Renal pelvis (tissue), 12 donors: ENCODE measurements at places on chromosomes 2 and 18.

DNA sequence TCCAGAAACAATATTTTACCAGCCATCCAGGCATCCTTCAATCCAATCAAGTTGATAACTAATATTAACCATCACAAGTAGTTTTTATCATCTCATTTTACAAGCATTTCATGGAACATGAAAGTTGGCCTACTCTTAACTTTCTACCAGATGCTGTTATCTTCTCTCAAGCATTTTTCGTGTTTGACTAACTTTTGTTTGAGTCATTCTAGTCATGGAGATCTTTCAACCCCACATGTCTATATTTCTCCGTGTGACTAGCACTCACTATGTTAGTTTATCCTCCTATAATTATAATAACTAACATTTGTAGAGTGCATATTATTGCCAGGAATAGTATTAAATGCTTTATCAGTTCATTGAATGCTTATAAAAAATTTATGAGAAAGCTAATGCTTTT lies 307.0 kb upstream of the CWC22 start:
- DNase-seq = no peak

- DNase-seq = no peak
Measured at GRCh38 chr2:100852999-100853908, 33.3 kb downstream of the NPAS2 start.

DNA sequence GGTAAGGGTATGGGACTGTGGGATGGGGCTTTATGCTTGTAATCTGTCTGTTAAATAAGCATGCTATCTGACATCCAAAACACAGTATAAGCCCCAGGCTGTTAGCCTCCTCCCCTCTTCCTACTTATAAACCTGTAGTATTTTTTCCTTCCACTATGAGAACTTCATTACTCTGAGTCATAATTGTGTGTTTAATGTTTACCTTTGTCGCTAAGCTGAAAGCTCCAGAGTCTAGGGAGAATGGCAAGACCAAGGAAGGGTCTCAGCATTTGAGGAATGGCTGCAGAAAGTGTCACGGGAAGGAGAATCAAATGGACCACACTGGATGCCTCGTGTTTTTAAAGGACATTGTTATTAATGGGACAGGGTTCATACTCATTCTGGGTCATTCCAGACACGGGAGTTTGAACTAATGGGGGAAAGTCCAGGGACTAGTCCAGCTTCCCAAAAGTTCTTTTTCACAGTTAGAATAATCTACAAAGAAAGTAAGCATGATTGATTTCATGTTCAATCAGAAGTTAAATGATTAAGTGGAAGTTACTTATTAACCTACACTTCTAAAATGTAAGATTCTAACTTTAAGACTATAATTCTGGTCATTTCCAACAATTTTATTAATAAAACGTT lies 292.2 kb downstream of the AFF3 start:
- DNase-seq = no peak

DNA sequence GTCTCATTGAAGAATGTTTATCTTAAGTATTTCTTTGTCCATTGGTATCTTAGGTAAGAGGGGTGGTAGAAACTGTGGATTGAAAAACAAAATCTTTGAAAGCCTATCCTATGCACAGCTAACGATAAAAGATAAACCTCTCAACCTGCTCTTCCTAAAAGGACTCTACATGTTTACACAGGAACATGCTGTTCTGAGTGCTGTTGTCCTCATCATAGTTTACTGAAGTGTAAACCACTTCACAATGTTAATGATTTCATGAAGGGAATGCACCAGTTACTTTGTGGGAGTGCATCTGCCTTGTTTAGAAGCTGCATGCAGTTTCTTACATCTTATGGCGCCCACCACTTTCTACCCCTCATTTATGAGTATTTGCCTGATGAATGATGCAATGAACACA lies 1.2 kb downstream of the ACMSD start:
- DNase-seq = peak; percentile 8

DNA sequence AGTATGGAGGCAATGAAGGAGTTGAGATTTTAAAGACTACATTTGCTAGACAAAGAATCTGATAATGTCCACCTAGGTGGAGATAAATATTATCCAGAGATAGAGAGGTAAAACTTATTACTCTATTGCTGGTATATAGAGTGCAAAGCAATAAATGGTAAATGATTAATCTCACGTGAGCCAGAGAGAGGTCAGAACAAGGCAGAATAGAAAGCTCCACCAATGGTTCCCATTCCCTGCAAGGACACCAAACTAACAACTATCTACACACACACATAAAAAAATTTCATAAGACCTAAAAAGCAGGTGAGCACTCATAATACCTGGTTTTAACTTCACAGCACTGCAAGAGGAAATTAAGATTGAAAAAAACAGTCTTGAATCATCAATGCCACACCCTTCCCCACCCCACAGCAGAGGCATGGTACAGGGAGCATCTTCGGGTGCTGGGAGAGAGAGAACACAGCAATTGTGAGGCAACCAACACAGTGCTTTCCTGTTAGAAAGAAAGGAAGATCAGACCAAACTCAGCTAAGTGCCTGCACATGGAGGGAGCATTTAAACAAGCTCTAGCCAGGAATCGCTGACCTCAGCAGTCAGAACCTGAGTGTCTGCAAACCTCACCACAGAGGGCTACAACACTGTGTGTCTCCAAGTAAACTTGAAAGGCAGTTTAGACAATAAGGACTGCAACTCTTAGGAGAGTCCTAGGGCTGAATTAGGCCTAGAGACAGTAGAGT lies 1432.6 kb upstream of the TMEFF2 start:
- no peak for DNase-seq
